ENCODE measurements at places on chromosomes 2 and 18.
A peak's percentile ranks its signal among the peaks of the same experiment; 100 is the strongest.

DNA sequence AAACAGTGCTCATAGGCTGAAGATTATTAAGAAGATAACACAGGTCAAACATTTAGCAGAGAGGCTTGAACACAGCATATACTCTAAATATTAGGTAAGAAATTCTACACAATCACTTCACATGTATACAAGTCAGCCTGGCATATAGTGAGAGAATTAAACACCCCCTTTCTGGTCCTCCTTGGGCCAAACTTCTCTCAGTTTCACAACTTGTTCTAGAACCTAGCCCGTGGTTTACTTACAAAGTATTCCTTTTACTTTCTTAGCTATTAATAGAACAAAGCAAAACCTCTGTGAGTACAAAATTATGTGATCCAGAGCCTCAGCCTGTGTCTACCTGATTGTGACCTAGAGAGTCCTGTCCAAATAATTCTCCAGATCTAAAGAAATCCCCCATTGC, 562.8 kb downstream of the TNS1 start:
- DNase-seq: peak; percentile 26

DNA sequence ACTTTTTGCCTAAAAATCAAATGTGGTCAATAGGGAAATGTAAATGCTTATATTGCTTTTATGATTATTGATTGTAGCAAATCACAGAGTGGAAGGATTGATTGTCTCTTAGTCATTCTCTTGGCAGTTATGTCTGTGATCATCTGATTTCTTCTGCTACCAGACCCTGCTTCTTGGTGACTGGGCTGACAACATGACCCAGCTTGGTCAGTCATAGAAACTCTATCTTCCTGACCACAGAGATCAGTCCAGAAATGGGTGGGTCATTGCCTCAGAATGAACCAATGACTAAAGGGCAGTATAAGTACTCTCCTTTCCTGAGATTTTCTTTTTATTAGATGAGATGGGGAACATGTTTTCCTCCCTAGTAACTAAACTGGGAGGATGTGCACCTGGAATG, 87.6 kb downstream of the MAIP1 start:
- no peak for DNase-seq

DNA sequence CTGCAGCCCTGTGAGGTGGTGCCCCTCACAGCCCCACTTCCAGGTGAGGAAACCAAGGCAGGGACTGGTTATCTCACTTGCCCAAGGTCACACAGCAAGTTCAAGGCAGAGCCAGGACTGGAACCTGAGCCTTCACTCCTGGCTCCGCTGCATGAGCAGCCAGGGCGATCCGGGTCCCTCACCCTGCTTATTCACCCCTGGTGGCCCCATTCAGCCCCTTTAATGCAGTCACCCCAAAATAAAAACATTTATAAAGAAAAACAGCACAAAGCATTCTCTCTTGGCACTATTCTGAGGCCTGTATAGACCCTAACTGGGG, 57.3 kb downstream of the POLR1A start:
- DNase-seq: no peak

DNA sequence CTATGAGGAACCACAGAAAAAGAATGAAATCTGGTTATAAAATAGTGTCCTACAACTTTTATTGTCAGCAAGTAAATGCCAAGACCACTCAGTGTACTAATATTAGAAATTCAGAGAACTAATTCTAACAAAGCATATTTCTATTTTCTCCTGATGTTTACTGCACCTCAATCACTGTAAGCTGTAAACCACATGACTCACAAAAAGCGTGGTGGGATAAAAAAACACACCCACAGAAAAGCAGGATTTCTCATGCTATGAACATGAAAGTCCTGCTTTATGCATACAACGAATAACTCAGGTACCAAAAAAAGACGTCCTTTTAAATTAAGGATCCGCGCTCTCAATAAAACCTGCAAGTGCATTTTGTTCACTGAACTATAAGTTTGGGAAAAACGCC, 797 bp downstream of the TXNL4A start:
- no peak for DNase-seq

GRCh38 chr18:50586710-50587109, 26.8 kb downstream of the MAPK4 start:
- DNase-seq: no peak

GRCh38 chr18:79903071-79903635, 48.3 kb downstream of the SLC66A2 start:
- no peak for DNase-seq

GRCh38 chr2:65353927-65354326, 78.5 kb downstream of the SPRED2 start:
- no peak for DNase-seq

- DNase-seq: no peak
Observed at GRCh38 chr2:133821107-133821760, 253.0 kb upstream of the NCKAP5 start.

- no peak for DNase-seq
Observed at GRCh38 chr2:227579791-227580190, 18.9 kb upstream of the SCYGR2 start.

DNA sequence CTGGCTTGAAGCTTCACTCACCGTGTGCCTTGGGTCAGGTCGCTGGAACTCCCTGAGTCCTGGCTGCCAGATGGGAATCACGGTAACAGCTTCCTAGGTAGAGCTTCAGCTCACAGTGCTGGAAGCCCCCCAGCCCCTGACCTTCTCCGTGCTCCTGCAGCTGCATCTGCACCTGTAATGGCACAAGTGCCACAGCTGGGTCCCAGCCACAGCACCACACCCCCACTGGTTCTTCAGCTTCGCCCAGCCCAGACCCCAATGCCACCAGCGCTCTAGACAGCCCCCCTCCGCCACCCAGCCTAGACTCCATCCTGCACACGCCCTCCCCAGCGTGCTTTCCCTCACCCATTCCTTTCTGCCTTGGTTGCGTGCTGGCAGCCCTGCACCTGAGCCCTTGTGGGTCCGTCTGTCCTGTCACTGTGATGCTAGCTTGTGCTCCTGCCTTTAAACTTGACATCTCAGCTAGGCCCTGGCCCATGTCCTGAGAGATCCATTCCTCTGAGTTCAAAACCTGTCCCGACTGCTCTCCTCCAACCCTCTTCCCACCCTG, 7.6 kb upstream of the ESPNL start:
- DNase-seq: no peak

GRCh38 chr2:239689985-239690384, 289.2 kb upstream of the HDAC4 start:
- DNase-seq: no peak

GRCh38 chr2:177675825-177676224, 283.3 kb downstream of the AGPS start:
- DNase-seq: no peak

GRCh38 chr2:71303849-71304248, 27.7 kb upstream of the ZNF638 start:
- DNase-seq: no peak
